ENCODE measurements at places on chromosomes 11 and 22.
A peak's percentile ranks its signal among the peaks of the same experiment; 100 is the strongest.

DNA sequence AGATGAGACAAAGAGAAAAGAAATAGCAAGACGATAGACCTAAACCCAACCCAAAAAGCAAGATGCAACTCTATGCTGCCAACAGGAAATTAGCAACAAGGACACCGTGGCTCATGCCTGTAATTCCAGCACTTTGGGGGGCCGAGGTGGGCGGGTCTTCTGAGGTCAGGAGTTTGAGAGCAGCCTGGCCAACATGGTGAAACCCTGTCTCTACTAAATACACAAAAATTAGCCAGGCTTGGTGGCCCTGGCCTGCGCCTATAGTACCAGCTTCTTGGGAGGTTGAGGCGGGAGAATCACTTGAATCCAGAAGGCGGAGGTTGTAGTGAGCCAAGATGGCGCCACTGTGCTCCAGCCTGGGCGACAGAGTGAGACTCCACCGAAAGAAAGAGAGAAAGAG is 24.3 kb upstream of the IL10RA start:
- no peak for DNase-seq

DNA sequence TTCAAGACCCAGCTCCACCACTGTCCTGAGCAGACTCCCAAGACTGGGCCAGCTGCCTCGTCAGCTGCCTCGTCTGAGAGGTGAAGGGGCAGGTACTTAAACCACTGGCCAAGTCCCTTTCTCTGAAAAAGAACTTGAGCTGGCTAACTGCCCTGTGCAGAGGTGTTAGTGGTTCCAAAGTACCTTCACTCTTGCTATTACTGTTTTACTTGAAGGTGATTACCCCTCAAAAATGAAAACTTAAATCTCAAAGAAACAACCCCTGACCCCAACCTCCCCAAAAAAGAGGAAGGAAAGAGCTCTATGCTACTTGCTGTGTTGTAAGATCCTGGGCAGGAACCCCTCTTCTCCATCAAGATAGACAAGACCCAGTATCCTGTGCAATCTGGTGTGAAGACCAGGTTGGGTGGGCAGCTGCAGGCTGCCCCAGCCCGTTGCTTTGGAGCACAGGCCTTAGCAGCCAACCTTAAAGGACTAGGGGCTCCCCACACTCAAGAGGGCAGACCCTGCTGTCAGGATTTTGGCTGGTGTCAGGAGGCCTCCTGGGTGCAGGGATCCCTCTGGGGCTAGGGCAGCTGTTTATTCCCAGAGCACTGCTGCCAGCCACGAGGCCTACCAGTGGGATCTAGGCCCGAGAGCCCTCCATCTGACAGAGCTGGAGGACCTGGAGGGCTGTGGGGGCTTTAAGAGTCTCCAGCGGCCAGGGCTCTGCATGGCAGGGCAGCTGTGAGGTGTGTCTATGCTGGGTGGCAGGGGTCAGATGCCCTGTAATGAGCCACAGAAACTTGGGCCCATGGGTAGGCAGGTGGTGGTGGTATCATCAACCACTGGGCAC is 13.0 kb downstream of the GUCD1 start:
- DNase-seq: no peak

DNA sequence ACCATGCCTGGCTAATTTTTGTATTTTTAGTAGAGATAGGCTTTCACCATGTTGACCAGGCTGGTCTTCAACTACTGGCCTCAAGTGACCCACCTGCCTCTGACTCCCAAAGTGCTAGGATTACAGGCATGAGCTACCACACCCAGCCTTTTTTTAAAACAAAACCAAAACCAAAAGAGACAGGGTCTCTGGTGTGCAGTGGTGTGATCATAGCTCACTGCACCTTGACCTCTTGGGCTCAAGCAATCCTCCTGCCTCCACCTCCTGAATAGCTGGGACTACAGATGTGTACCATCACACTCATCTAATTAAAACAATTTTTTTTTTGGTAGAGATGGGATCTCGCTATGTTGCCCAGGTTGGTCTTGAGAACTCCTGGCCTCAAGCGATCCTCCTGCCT is 77.7 kb downstream of the PTPRJ start:
- DNase-seq: no peak

GRCh38 chr11:34339149-34340064 is 18.4 kb downstream of the ABTB2 start:
- no peak for DNase-seq

DNA sequence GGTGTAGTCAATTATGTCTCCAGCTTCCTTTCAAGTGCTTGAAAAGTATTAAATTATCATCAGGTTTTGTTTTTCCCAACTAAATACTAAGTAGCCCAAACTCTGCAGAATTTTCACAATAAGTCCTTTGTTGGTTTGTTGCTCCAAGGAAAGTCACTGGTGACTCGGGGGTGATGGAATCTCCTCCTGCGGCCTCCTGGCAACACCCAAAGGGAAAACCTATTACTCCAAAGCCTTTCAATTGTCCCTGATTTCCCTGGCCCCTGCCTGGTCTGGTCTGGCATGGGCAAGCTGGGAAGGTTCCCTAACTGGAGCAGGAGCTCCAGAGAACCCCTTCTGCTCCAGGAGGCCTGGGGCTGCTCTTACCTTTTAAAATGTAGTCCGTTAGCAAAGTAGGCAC is 47.9 kb downstream of the FEZ1 start:
- no peak for DNase-seq

GRCh38 chr11:31827455-31828206 is 16.5 kb upstream of the PAX6 start:
- no peak for DNase-seq

- no peak for DNase-seq
Measured at GRCh38 chr11:81220146-81220895, 1513.3 kb downstream of the FAM181B start.

GRCh38 chr11:111510311-111510710 is 1.9 kb downstream of the BTG4 start:
- DNase-seq: no peak

DNA sequence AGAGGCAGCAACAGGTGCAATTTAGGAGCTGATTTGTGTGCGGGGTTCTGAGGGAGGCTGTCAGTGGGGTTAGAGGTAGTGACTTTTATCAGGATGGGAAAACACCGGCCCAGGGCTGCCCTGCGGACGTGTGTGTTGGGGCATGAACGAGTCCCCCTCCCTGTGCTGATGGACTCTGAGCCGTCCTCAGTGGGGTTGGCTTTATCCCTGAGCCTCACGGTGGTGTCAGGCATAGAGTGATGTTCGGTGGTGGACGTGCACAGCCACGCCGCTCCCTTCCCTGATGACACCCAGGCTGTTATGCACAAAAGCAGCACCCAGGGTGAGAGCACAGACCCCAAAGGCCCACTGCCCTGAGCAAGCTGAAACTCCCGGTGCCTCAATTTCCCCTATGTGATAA is 809.1 kb downstream of the BRD1 start:
- DNase-seq: no peak

- DNase-seq: peak; percentile 37
Measured at GRCh38 chr11:44634401-44635281, 69.2 kb downstream of the CD82 start.

GRCh38 chr22:50177537-50178470 is 7.3 kb downstream of the PANX2 start:
- DNase-seq: no peak

DNA sequence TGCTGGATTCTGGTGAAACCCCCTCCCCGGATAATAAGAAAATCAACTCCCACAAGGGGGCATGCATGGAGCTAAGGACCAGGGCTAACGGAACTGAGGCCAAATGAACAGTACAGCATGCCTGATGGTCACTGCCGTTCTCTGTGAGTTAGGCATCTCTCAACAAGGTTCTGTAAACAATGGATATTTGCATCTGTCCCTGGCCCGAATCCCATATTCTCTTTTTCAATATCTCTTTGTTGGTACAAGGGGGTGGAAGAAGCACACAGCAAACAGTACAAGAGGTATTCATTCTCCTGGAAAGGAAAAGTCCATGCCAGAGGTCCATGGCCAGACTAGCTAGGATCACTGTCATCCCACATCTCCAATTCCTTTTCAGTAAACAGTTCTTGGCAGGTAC is 32.2 kb upstream of the APOA1 start:
- no peak for DNase-seq

DNA sequence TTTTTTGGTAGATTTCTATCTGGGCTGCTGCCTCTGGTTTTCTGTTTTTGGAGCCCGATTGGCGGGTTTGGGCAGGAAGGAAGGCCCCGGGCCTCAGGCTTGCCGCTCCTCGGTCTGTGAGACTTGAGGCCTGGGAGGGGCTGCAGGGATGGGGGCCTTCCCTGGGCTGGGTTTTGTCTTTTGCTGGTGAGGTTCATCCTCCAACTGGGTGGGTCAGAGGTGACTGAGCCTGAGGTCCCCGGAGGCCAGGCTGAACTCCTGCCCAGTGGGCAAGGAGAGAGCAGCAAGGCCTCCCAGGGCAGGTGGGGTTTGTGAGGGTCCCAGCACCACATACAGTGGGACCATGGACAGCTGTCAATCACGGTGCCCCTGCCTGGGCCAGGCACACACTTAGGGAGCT is 15.0 kb downstream of the MPPED1 start:
- DNase-seq: no peak

DNA sequence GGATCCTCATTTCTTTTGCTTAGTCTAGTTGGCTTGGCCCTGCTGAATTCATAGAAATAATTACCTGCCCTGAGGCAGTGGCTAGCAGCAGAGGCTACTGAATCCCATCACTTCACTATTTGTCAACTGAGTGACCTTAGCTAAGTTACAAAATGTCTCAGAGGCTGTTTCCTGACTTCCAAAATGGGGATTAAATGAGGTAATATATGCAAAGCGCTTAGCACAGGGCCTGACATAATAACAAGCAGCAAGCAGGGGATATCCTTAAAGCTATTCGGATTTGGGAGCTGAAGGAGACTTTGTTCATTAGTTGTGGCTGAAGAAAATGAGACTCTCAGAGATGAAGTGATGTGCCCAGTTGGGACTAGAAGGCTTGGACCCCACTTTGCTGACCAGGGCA is 2.8 kb downstream of the NRGN start:
- no peak for DNase-seq

GRCh38 chr11:74175920-74176319 is 4.8 kb downstream of the PPME1 start:
- no peak for DNase-seq
